ENCODE measurements at places on chromosomes 2 and 18.

DNA sequence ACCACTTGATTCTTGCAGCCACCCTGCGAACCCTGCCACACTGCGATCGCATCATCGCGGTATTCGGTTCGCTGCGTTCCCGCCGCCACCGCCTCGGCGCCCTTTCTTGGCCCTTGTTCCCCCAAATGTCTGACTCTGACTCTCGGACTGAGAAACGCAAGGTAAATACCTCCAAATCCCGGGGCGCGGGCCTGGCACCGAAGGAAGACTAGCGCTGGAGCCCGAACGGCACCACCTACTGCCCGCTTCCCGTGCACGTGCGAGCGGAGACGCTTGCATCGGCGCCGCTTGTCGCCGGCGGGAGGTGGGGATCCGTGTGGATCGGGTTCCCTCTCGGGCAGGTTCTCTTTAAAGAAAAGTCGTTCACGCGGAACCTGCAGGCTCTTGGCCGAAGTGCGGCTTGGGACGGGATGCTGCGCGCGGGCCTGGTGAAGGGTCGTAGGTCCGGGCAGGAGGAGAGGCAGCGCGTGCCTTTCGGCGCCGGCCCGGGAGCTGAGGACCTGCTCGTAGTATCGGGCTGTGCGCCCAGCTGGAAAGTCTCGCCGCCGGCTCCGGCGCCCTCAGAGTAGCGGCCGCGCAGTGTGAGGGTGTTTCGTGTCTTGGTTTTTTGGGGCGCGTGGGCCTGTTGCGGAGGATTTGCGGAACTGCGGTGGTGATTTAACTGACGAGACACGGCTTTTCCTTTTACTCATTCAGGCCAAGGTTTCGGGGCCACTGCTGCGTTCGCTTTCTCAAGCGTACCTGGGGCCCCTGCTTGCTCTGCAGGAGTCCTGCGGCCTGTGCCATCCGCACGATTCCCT is 514 bp downstream of the BCL2L11 start:
- no peak for DNase-seq

DNA sequence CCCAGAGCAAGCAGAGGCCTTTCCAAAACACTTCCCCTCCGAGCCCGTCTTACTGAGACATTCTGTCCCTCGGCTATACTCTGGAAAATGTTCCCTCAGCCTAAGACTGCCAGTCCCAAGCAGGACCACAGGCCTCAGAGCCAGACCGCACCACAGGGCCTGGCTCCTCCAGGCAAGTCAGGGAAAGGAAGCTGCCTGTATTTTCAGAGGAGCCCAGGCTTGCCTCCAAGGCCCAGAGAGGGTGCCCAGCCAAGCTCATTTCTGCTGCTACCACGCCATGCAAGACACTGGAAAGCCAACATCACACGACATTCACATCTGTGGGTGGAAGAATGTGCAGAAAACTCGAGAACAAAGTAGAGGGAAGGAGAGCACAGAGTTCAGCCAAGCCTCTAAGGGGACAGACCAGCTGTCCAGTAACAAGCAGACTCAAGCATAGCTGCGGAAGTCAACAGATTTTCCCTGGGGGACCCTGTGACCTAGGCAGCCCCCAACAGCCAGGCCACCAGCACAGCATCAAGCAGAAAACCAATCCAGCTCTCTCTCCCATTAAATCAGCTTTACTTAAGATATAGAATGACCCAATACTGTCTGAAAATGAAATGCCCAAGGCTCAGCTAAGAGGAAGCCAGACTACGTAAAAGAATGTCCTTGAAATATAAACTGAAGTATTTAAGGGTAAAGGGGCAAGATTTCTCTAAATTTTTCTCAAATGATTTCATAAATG is 123.9 kb downstream of the ZFP36L2 start:
- no peak for DNase-seq

DNA sequence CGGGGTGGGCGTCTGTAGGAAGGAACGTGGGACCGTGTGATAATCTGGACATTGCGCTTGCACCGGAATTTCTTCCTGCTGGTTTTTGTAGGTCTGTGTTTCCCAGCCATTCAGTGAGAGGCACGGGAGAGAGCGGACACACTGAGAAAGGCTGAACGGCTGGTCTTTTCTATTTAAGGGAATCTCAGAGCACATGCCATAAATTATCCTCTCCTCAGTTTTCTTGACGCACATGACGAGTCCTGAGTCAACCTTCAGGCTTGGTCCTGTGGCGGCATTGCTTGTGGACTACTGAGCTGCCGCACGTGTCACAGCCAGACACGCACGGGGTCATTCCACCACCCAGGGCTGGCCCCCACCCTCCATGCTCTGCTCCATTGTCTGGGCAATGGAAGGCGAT is 519.3 kb upstream of the ID2 start:
- no peak for DNase-seq

DNA sequence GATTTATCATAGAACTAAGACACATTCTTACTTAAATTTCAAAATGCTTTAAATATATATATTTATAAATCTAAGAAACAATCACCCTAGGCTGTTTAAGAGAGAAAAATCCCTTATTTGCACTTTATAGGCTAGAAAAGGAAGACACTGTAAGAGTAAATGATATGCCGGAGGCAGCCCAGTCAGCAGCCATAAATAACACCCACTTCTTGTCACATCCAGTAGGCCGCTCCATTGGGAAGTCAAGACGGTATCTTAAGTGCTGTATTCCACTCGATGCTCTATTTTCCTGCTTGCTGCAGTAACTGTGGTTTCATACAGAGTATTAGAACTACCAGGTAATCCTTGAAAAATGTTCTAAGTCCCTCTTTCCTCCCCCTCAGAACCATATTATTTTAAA is 57.9 kb downstream of the ABCA12 start:
- no peak for DNase-seq

- DNase-seq: peak; percentile 52
These were observed 27.7 kb downstream of the TMEM182 start for GRCh38 chr2:102789349-102790090.
